Muscle of arm (tissue), 14 donors: ENCODE measurements at places on chromosomes 4 and X. TPM values are rescaled to one million over a fixed set of nuclear protein-coding genes. Genes with fewer than 3 reads are reported as not detected.

- peak; percentile 59 for DNase-seq
These were observed 21.8 kb downstream of the RPS6KA3 start for GRCh38 chrX:20244931-20245330.

- no peak for DNase-seq
These were observed 45.7 kb downstream of the GYG2 start for GRCh38 chrX:2874222-2875135.

DNA sequence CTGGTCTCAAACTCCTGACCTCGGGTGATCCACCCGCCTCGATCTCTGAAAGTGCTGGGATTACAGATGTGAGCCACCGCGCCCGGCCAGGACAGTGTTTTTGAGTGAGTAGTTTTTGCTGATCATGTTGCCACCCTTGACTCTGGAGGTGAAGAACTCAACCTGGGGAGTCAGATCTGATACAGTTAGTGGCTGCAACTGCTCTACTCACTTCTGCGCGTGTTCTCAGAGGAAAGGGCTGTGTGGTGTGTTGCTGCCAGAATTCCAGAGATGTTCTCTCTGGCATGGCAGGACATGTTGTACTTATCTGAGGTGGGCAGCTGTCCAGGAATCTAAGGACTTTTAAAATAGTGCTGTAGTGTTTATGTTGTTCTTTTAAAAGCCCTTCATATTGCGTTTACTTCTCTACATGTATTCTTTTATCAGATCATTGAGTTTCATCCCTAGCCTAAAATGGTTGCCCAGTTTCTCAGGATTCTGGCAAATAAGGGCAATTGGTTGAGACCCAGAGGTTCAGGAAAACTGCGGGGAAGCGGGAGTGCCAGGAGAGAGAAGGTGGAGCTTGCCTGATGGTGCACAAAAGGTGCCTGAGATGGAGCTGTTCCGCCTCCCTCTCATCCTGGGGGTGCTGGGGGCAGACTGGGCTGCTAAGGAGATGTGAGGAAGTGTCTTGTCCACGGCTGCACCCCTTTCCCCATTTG, 97.7 kb downstream of the ARHGAP10 start:
- no peak for DNase-seq

GRCh38 chr4:137393044-137393443, 139.2 kb downstream of the PCDH18 start:
- peak; percentile 80 for DNase-seq

The COL4A5 gene
- polyA plus RNA-seq, result 33.9 TPM

The FRMPD4 gene
- polyA plus RNA-seq, result 0.18 TPM

DNA sequence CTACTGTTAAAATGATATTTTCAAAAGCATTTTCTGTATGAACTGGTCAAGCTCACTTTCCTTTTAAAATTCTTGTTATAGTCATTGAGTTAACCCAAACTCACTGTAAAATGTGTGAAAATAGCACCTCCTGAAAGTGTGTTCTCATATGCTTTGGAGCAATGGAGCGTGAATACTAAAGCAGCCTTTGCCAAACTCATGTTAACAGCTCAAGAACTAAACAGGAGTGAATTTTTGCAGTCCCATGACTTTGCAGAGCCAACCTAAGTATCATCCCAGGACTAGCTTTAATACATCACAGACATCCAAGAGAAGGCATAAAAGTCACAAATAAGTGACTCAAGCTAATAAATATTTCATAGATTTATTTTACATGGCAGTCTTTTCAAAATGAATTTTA, 2.3 kb downstream of the AMMECR1 start:
- DNase-seq, result no peak

The ODAPH gene
- polyA plus RNA-seq, result 0.51 TPM

DNA sequence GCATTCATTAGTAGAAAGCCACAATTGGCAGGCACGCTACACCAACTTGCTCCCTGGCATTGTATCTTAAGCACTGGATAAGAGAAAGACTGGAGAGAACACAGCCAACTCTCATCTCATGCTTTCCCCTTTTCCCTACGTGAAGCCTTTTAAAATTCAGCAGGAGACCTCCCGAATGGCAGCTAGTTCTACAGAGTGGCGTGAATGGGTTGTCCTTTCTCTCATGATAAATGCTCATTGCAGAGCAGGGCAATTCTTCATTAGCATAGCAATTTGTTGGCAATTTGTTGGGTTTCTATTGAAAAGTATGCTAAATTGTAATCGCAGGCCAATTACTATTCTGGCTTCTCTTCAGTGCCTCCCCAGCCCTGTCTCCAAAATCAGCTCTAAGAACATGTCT, 48.0 kb downstream of the SEPTIN11 start:
- DNase-seq, result no peak

- DNase-seq, result peak; percentile 28
These were observed 27.3 kb upstream of the CRLF2 start for GRCh38 chrX:1239681-1240142.

DNA sequence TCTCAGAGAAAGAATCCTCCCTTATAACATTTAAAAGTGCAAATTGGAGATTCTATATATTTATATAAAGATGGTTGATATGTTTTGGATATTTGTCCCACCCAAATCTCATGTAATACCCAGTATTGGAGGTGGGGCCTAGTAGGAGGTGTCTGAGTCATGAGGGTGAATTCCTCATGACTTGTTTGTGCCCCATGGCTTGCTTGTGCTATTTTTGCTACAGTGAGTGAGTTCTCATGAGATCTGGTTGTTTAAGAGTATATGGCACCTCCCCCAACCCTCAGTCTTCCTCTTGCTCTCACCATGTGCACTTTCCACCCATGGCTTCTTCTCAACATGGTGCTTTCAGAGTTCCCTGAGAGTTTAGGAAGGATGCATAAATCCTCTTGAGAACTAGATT, 9.5 kb upstream of the ANKRD50 start:
- no peak for DNase-seq

GRCh38 chrX:40922307-40922706, 162.9 kb upstream of the USP9X start:
- DNase-seq, result no peak

DNA sequence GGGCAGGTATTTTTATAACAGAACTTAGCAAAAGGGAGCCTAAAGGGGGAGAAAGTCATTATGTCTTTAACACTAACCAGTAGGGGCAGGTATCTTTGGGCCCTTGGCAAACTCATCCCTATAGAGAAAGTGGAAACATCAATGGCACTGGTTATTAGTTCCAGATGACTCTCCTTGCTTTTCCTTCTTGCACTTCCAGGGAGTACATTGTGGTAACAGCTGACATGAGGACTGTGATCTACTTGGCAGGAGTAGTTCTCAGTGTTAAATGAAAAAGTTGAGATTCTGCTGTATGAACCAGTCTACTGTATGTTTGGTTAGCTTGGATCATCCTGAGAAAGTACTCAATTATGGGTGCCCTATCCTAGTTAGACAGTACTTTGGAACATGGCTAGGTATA, 93.6 kb downstream of the ATXN3L start:
- DNase-seq, result no peak

The GABRG1 gene
- polyA plus RNA-seq, result not detected

The CHRDL1 gene
- polyA plus RNA-seq, result 12.2 TPM

GRCh38 chr4:1554876-1555265, 129.2 kb downstream of the FAM53A start:
- no peak for DNase-seq

GRCh38 chr4:155546451-155546850, 120.2 kb upstream of the GUCY1A1 start:
- DNase-seq, result no peak

GRCh38 chrX:135591871-135592270, 71.4 kb downstream of the INTS6L start:
- no peak for DNase-seq

- no peak for DNase-seq
These were observed 16.8 kb downstream of the CAMK2D start for GRCh38 chr4:113744667-113745240.
